ENCODE measurements at places on chromosomes 6 and 20. TPM values are rescaled to one million over a fixed set of nuclear protein-coding genes. Genes with fewer than 3 reads are reported as not detected.
A peak's percentile ranks its signal among the peaks of the same experiment; 100 is the strongest.

DLK2 gene
- polyA plus RNA-seq, result 0.66 TPM

ADGRF4 gene
- not detected for polyA plus RNA-seq

SLC22A7 gene
- polyA plus RNA-seq, result not detected

PTPN1 gene
- polyA plus RNA-seq, result 18.8 TPM

COX4I2 gene
- polyA plus RNA-seq, result not detected

FAM217A gene
- not detected for polyA plus RNA-seq

- DNase-seq, result no peak
These were observed 5.3 kb upstream of the IP6K3 start for GRCh38 chr6:33751771-33752645.

- no peak for DNase-seq
These were observed 329 bp upstream of the GPR6 start for GRCh38 chr6:109977791-109978173.

- peak; percentile 91 for DNase-seq
These were observed 8.0 kb downstream of the MYLIP start for GRCh38 chr6:16136621-16137450.

DNA sequence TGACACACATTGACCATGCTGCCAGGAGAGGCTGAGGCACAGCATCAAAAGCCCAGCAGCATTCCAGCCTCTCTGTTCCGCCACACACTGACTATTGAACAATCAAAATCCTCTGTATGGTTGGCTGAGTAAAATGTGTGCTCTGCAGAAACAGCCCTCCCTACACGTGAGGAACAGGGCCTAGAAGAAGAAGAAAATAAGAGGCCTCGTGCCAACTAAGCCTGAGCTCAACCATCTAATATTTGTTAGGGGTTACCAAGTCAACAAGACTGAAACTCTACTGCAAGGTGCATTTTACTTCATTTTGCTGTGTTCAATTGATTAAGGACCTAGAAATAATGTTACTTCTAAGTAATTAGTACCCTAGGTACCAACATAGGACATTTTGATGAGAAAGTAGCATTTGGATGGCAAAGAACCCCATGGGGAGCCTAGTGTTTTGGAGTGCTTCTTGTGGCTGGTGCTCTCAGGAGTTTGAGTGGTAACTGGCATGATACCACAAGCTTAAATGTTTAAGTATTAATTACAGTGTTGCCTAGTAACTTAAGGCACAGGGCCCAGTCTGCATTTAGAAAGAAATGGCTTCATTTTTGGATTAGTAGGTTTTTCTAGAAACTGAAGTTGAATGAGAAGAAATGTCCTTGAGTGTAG lies 146.6 kb upstream of the PLN start:
- DNase-seq, result no peak

GRCh38 chr6:128124713-128125112 lies 223.9 kb upstream of the THEMIS start:
- DNase-seq, result peak; percentile 36

DNA sequence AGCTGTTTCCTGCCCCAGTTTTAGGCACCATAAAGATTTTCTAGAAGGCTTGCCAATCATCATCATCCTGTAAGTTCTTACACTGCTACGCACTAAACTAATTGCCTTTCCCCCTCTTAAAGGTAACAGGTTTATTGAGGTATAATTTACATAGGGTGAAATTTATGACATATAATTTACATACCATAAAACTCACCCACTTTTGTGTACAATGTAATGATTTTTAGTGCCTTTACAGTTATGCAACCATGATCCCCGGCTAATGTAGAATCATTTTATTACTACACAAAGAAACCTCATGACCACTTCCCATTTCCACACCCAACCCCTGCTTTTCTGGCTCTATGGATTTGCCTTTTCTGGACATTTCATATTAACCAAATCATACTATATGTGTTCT lies 21.1 kb downstream of the GCNT2 start:
- no peak for DNase-seq

DNA sequence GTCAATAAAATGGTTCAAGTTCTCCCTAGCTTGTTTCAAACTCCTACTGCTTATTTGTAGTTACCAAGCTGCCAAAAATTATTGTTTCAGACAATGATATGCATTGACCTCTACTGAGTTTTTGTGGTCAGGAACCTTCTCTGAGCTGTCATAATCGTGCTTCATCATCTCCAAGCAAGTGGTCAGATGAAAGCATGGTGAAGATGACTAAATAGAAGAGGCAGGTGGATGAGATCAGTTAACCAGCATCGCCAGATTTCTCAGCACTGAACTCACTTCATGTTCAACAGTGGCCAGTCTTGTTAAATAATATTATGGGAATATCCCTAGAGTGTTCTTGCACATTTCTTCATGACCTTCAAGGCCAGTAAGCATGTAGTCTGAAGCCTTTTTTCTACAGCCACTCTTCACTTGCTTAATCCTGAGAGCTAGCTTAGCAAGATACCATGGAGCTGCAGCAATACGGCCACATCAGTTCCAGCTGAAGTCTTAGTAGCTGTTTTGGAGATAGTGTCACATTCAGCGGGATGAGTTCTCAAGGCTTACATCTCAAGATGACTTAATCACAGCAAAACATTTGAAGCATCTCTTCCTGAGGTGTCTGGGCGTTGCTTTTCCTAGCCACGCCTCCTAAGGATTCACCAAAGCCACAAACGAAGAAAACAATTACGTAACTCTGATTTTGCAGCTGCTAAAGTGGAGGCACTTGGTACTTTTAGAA lies 101.6 kb upstream of the TMEM30A start:
- peak; percentile 33 for DNase-seq

- no peak for DNase-seq
These were observed 187.1 kb upstream of the TCF21 start for GRCh38 chr6:133701633-133702331.

DNA sequence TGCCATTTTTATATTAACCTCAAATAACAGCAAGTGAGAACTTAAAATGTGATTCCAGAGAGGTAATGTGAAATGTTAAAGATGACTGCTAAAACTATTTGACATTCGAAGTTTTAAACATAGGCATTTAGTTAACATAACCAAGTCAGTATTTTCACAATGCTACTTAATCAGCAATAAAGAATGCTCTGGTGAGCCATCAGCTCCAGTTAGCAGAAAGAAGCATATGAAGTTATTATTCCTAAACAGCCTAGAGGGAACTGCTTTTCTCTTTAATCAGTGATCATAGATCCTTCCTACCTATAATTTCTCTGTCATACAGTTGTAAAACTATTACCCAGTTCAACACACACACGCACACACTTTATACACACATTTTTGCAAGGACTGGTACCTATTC lies 60.1 kb downstream of the MMS22L start:
- peak; percentile 44 for DNase-seq

DNA sequence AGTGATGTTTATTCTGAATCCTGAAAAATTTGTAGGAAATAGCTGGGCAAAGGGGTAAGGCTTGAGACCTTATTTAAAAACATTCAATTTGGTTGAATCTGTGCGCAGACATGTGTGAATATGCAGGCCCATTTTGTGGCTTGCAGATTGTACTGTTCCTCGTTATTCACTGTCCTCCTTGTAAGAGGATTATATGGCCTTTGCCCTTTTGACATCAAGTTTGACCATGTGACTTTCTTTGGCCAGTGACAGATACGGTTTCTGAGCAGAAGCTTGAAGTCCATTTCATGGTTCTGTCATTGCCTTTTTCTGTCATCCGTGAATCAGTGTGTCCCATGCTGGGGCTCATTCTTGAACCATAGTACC lies 13.4 kb downstream of the AFDN start:
- no peak for DNase-seq

GRCh38 chr20:10505827-10506226 lies 70.7 kb downstream of the SLX4IP start:
- DNase-seq, result no peak

DNA sequence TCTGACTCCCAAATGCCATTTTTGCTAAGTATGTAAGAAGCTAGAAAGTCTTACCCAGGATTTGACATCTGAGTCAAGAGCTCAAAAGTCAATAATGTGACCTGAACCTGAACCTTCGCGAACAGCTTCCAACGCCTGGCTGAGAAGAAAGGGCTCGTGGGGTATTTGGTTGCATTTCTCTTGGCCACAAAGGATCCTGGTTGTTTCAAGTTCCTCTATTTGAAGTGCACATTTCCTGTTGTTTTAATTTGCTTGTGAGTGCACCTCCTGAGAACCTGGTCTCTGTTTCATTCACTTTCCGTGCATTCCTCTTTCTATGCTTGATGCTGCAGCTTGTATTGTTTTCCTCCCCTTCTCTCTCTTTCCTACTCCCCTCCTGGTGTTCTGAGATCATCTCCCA lies 212.5 kb downstream of the FOXA2 start:
- DNase-seq, result no peak

GRCh38 chr6:12916006-12916405 lies 199.4 kb downstream of the PHACTR1 start:
- no peak for DNase-seq

DNA sequence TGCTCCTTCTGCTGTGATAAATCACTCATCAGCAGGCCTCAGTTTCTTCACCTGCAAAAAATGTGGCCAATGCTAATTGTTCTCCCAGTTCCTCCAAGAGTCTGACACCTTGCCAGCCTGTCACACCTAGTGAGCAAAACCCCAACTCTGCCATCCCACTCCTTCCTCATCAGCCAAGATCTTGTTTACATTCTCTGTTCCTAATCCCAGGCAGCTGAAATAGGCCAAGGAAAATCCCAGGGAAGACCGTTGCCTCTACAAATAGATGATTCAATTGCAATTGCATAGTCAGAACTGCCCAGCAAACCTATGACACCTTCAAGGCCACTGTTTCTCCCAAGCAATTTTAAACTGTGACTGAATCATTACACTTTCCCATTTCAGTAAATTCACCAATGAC lies 78.7 kb downstream of the GMDS start:
- DNase-seq, result no peak

GRCh38 chr6:8743170-8743745 lies 307.9 kb upstream of the SLC35B3 start:
- DNase-seq, result no peak

- DNase-seq, result peak; percentile 9
These were observed 146.4 kb downstream of the AKAP7 start for GRCh38 chr6:131281471-131282270.

GRCh38 chr6:148671085-148671484 lies 75.7 kb upstream of the UST start:
- no peak for DNase-seq

GRCh38 chr6:143634486-143634885 lies 43.3 kb upstream of the PHACTR2 start:
- peak; percentile 10 for DNase-seq

DNA sequence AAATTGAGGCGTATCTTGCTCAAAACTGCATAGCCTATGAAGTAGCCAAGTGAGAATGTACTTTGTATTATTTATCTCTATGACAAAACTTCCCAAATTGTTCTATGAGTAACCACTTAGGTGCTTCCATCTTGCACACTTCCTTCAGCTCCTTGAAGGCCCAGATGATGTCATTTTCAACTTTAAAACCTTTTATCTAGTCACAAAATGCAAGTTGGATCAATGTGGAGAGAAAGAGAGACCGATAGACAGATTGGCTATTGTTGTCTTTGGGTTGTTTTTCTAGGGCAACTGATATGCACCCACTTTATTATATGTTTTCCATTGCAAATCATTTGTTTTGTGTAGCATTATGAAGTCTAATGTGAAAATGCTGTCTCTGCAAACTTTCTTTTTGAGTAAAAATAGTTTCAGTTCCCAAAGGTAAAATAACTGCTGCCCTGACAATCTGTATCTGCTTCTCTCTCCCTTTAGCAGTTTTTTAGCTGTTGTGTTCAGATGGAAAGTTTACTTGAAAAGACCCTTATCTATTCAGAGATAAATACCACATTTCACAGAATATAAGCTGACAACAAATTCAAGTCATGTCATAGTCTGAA lies 73.7 kb upstream of the CITED2 start:
- DNase-seq, result peak; percentile 54

- DNase-seq, result peak; percentile 70
These were observed 22.5 kb upstream of the HFE start for GRCh38 chr6:26064619-26065257.

DNA sequence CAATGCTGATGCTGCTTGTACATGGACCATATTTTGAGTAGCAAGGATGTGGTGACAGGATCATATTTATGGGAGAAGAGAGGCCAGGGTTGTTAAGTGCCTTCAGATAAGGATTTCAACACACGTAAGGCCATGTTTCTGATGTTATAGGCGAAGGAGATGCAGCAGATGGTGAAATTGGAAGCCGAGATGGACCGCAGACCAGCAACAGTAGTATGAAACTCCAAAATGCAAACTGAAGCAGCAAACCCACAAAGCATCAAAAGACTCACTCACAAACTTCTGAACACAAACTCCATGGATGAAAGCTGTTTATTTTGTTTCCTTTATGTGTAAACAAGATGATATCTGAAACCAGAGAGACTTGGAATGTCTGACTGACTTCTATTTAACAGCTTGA lies 35.6 kb upstream of the LAMP5 start:
- no peak for DNase-seq

DNA sequence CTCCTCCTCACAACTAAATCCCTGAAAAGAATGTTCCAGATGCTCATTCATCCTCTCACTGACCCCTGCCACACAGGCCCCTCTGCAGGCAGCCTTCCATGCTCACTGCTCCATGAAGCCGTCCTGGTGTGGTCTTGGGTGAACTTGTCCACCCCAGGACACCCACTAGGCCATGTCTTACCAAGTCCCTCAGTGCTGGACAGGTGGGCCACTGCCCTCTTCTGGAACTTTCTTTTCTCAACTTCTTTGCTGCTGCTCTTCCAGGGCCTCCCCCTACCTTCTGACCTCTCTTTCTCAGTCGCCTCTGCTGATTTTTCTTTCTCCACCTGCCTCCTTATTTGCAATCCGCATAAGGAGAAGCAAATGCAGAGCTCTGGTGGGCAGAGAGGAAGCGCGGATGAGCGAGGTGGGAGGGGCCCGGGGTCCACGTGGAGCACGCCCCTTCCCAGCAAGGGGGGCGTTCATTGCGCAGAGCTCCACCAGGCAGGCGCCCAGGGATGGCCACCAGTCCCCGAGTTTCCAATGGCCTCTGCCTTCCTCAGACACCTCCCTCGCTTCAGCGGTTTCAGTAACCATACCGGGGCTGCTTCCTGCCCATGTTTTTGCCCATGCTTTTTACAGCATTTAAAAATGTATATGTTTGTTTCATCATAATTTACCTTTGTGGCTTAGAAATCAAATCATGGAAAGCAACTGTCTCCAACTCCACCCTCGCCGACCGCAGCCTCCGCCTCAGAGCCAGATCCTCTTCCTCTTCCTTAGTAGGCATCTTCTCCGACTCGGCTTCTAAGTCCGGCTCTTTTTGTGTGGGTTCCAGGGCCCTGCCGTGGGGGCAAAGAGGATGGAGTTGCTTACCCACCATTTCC lies 129.6 kb downstream of the ZDHHC14 start:
- DNase-seq, result no peak

GRCh38 chr20:18090044-18090443 lies 32.3 kb upstream of the OVOL2 start:
- no peak for DNase-seq

GRCh38 chr6:113048741-113049140 lies 701.6 kb downstream of the RFPL4B start:
- DNase-seq, result peak; percentile 34

- peak; percentile 57 for DNase-seq
These were observed 129.9 kb downstream of the JARID2 start for GRCh38 chr6:15375638-15376290.

DNA sequence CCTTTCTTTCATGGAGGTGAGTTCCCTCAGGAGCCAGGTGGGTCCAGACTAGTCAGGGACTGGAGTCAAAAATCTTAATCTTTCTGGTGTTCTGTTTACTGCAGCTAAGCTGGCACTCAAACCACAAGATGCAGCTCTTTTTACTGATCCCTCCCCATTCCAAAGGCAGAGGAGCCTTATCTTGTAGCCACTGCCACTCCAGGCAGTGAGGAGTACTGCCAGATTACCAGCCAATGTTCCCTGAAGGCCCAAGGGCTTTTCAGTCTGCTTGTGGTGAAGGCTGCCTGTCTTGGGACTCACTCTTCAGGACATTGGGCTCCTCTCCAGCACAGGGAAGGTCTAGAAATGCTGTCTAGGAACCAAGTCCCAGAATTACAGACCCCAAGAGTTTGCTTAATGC lies 490.4 kb upstream of the ADGRB3 start:
- no peak for DNase-seq

All from GM23248 (cell line).